ENCODE measurements at places on chromosomes 12 and 14.

GRCh38 chr14:23005451-23006187 lies 4.3 kb downstream of the C14orf93 start:
- no peak for DNase-seq

DNA sequence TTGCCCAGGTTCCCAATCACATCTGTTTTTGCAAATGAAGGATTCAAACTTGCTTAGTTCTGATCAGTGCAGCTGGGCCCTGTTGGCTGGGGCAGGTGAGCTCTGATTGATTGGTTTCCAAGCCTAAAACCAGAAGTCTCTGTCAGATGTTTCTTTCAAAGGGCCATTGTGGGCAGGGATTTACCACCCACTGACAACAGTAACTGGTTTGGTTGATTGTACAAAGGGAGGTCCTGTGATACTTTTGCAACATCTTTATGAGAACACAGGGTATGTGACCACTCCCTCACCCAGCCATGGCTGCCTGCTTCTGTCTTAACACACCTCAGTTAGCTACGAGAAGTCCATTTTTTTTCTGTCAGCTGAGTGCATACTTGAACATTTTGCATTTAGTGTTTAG lies 184.1 kb downstream of the FLRT2 start:
- no peak for DNase-seq

GRCh38 chr12:15644700-15645099 lies 144.5 kb downstream of the EPS8 start:
- DNase-seq, result no peak

DNA sequence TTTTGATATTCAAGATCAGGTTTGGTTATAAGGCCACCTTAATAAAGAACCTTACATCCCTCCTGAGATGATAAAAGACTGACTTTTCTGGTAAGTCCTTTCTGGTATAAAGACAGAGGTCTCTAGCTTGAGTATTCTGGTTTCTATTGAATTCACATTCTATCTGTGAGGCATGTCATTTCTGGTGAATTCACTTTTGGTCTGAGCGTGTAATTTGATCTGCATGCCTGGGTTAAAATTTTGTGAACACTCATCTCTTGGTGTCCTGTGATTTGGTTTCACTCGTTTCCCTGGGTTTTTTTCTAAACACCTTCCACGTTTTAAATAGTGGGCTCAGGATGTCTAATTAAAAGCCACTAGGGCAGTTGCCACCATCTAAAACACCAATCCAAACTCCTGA lies 12.2 kb downstream of the EIF5 start:
- no peak for DNase-seq

- DNase-seq, result no peak
These were observed 17.9 kb upstream of the TCL1B start for GRCh38 chr14:95668235-95668772.

GRCh38 chr12:123530668-123531067 lies 2.9 kb downstream of the RILPL1 start:
- DNase-seq, result no peak
